Hematopoietic multipotent progenitor cell treated with erythropoietin and hydrocortisone succinate and interleukin-3 and kit ligand, for 17 days (in vitro differentiated cells): ENCODE measurements at places on chromosomes 12 and 14.

DNA sequence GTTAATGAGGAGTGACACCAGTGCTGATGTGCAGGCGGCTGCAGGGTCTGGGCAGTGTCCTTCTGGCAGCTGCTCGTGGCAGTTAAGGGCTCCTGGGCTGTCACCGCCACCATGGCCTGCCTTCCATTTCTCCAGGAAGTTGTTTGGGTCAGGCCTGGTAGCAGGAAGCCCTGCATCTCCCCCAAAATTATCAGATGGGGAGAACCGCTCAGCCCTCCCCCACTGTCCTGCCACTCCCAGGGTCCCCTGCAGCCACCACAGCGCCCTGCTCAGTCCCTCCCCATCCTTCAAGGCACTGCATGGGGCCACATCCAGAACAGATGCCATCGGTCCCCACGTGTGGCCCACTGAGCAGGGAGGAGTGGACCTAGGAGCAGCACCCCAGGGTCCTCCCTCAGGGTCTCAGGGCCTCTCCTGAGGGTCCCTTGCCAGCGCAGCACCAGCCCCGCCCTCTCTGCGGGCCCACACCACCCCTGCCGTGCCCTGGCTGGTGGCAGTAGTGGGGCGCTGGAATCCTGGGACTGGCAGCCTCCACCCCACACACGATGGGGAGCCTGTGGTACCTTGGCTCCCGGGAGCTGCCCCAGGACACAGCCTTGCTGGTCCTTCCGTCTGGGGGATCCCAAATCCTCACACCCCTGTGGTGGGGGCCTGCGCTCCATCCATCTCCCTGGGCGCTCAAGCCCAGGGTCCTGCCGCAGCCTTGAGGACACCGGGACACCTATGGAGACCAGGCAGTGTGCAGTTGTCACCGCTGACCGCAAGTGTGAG, 10.3 kb upstream of the AMN start:
- no peak for DNase-seq

- DNase-seq, result no peak
Measured at GRCh38 chr12:57179331-57180086, 32.1 kb upstream of the LRP1-AS start.

GRCh38 chr12:105552056-105552455, 221.6 kb downstream of the C12orf75 start:
- DNase-seq, result no peak

DNA sequence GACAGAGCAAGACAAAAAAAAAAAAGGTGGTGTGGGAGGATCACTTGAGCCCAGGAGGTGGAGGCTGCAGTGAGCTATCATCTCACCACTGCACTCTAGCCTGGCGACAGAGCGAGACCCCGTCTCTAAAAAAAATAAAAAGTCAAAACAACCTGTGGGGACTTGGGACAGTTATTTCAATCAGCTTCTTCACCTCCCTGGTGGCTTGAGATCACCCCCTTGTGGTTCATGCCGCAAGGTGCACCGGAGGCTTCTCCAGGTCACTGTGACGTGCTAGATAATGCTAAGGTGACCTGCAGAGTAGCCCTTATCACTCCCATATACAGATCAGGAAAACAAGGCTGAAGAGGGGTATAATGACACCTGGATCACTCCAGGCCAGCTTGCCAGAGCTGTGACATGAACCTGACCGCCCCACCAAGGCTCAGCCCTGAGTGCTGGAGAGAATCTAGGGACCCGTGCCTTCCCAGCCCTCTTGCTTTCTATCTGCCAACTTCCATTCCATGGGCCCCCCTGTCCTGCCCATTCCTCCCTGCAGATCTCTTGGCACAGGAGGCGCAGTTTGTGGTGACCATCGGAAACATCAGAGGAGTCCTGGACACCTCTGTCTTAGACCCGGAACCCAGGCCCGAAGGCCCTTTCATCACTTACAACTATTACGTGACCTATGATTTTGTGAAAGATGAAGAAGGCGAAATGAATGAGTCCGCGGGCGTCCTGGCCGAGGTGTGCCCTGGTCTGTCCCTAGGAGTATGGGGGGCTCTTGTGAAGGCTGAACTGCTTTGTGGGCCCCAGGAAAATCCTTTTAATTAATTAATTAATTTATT, 8.1 kb downstream of the LRRC43 start:
- peak; percentile 62 for DNase-seq

DNA sequence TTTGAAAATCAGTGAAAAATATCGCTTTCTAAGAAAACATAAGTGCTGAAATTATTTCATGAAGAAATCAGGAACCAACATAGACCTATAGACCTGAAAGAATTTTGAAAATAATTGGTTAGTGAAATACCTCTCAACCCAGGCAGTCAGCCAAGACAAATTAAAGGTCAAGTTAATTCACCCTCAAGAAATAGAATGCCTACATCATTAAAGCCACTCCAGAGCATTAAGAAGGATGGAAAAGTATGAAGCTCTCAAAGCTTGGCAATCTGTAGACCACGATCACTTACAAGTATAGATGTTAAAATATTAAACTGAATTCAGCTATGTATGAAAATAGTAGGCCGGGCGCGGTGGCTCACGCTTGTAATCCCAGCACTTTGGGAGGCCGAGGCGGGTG, 48.3 kb downstream of the SFSWAP start:
- DNase-seq, result no peak

GRCh38 chr12:94754653-94755052, 104.3 kb upstream of the TMCC3 start:
- DNase-seq, result no peak

GRCh38 chr12:18583655-18584054, 154.2 kb downstream of the PLCZ1 start:
- no peak for DNase-seq

GRCh38 chr14:78141590-78141989, 28.6 kb upstream of the NRXN3 start:
- peak; percentile 7 for DNase-seq

- no peak for DNase-seq
Measured at GRCh38 chr14:41201696-41202095, 405.0 kb upstream of the LRFN5 start.

DNA sequence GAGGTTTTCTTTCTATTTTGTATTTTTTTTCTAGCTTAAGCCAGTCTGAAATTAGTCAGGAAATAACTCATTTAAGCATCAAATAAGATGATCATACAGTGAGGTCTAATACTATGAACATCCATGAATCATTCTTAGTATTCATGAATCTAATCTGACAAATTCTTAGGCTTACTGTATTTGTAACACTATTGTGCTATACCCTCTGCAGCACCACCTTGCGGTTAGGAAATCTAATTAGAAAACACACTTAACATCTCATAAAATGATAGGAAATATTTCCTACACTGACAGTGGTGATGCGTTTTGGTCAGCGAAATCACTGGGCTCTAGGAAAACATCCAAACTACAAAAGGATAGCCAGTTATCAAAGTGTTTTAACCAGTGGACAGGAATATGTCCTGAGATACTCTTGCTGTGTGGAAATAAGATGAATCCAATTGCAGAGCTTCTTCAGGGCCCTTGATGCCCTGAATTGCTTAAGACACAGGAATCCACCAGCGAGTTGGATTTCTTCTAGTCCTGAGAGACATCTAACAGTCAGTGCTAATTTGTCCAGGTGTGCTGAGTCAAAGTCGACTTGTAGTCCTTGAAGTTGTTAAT, 109.3 kb upstream of the MYF6 start:
- no peak for DNase-seq

DNA sequence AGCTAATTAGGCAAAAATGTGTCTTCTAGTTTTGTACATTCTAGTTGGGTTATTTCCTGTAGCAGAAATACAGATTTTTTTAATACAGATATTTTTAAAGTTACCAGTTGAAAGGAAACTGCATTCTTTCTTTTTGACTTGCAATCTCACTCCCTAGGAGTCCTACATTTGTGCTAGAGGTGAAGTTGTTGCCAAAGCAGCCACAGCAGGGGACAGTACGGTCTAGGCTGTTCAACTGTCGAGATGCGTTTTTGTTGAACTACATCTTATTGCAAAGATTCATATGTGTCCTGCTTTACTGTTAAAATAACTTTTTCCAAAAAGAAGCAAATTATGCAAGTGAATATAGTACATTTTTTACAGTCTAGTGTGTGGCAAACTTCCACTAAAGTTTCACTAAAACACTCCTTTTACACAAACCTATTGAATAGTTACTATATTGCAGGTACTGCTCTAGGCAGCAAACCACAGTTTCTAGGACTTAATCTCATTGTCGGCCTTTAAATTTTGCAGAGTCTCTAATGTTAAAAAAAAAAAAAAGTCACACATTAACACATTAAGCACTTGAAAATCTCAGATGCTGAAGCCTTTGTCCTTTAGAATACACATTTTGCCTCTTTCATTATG, 30.2 kb upstream of the SRGAP1 start:
- no peak for DNase-seq

DNA sequence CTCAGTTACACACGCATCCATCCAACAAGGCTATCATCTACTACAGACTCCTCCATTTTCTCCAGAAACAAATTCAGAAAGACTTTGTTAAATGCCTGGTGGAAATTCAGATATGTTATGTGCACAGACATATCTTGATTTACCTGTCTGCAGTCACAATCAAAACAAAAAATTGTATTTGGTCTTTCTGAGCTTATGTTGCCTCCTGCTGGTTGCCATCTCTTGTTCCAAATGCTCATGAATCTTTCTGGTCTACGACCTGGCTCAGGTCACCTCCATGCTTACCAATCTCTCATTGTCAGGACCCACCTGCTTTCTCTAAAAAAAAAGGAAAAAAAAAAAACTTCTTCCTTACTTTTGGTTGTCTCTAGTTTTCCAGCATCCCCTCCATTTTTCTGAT, 169.2 kb upstream of the PLXNC1 start:
- DNase-seq, result peak; percentile 10

DNA sequence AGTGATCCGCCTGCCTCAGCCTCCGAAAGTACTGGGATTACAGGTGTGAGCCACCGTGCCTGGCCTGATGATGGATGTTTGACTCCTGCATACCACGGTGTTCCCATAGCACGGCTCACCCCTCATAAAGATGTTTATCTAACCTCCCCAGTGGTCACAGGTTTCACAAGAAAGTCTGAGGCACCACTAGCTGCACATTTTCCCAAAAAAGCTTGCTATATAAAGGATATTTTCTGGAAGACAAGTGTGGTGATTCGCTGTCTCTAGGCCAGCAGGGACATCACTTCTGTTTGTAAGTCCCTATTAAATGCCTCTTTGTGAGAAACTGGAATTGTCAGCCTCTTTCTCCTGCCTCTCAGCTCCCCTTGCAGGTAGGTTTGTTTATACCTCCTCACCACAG, 18.3 kb downstream of the PLEK2 start:
- DNase-seq, result no peak

GRCh38 chr12:12964255-12964654, 12.3 kb upstream of the GPRC5D start:
- no peak for DNase-seq

DNA sequence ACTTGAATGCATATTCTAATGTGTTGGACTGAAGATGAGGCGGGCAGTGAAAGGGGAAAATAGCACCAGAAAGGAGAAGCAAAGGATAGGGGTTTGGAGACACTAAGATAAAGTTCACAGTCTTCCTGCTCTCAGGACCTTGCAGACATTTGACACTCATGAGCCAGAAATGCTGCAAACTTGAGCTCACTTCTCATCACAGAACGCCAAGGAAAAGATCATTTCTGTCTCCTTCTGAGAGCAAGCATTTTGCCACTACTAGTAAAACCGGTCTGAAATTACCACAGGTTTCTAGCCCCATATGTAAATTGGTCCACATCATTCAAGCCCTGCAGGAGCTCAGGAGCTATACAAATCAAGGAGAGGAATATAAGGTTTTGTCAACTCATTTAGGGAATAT, 44.6 kb upstream of the ANO2 start:
- DNase-seq, result no peak

DNA sequence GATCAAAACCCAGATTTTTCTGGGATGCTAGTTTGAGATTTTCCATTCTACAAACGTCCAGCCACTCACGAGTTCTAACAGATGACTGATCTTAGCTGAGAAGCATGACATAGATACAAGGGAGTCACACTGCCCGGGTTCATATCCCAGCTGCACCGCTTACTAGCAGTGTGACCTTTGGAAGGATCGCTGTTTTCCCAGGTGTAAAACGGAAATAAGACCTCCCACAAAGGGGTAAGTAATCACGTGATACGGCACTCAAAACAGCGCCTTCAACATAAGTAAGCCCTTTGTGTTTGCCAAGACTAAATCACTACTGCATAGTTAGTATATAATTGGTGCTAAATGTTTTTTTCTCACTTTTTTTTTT, 624 bp upstream of the PWP1 start:
- DNase-seq, result no peak

DNA sequence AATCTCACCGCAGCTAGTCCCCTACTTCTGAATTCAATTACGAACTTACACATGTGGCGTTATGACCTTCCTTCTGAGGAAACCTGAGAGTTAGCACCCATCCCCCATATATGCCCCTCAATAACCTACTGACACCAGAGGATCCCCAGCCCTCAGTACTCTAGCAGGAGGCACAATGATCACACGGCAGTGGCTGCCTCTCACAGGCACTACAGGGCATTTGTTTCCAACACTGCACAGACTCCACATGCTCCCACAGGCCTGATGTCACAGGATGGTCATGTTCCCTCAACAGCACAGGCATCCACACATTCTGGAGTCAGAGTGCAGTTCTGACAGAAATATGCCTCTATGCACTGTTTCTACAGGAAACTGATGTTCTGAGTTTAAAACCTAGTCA, 17.4 kb downstream of the PPP1CC start:
- no peak for DNase-seq

GRCh38 chr12:1939331-1939730, 20.9 kb upstream of the CACNA2D4 start:
- no peak for DNase-seq

DNA sequence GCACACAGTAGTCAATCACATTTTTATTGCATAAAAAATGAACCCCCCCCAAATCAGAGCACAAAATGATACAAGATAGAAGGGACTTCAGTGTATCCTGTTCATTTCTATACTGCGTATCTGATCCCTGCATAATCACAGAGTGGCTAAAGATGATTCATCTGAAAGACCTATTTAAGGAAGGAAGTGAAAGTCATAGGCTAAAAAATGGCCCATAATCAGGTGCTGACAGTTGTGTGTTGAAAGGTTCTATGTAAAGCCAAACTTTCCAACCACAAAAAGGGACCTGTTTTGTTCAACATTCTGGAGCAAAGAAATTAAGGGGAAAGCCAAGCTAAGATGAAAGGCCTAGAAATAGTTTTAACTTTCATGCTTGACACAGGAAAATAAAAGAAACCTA, 147.8 kb upstream of the ATP2B1 start:
- DNase-seq, result no peak

- DNase-seq, result no peak
Measured at GRCh38 chr12:46366771-46367170, 5.8 kb downstream of the SLC38A2 start.
